ENCODE measurements at places on chromosomes 1 and 21. TPM values are rescaled to one million over a fixed set of nuclear protein-coding genes. Genes with fewer than 3 reads are reported as not detected.

DNA sequence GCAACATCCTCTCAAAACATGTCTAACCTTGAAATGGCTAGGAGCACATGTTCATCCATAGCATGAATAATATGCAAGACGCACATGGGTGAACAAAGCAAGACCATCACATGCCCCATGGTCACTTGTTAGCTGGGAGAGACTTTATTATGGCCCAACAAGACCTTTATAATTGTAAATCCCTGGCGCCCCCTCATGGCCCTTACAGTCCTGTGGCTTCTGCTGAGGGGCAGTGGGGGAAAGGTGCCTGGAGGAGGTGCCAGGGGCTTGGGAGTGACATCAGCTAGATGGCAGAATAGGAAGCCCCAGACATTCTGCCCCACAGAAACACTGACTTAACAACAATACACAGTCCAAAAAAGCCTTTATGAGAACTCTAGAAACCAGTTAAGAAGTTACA lies 51.7 kb downstream of the CSMD2 start:
- DNase-seq = no peak

Gene C4BPB
- total RNA-seq = 2.1 TPM

Gene BLZF1
- 23.9 TPM for total RNA-seq

GRCh38 chr1:20368866-20369470 lies 78.3 kb downstream of the VWA5B1 start:
- no peak for DNase-seq

DNA sequence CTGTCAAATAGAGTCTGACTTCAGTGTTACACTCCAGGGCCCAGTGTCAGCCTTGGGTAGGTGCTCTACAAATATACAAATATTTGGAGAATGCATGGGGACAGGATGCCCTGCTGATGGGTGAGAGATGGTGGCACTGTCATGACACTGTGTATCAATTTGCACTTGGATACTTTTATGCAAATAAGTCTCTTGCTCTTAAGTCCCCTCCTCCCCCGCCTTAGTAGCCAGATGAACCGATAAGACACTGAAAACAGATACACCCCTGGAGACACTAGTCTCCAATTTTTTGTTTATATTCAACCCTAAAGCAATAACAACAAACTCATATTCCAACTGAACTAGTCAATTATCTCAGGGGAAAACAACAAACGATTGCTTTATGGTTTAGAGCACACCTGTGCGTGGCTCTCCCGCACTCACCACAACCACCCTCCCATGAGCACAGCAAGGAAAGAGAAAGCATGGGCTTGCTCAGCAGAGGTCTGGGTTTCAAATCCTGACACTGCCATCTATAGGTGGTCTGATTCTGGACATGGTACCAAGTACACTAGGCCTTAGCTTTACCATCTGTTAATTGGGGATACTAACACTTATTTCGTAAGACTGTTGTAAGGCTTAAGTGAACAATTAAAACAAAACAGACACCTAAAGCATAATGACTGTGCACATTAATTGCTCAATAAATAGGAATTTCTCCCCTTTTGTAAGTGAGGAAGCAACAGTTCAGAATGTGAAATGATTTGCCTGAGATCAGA lies 50.3 kb downstream of the HIVEP3 start:
- DNase-seq = peak; percentile 64
